ENCODE measurements at places on chromosomes 6 and 20. TPM values are rescaled to one million over a fixed set of nuclear protein-coding genes. Genes with fewer than 3 reads are reported as not detected.

DNA sequence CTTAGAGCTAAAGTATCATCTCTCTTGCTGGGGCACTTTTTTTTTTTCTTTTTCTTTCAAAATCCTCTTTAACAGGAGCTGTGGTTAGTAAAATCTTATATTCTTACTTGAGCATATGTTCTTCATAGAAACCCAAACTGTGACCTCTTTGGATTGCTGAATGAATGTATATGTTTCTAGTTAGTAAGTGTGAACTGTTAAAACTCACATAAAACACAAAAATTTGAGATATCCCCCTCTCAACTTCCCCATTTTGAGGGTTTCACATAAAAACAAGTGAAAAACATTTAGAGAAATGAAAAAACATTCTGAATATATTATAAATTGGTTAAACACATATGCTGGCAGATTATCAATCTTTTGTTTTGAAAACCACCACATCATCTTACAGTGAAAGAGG, 78.1 kb downstream of the INSM1 start:
- peaks cover 3% of the 10 kb centered on the region for H3K4me1 ChIP-seq
- no peaks in the 10 kb centered on the region for H3K27me3 ChIP-seq
- H3K27ac ChIP-seq = no peak overlapping the region
- H3K36me3 ChIP-seq = no peaks in the 10 kb centered on the region

The FOXA2 gene
- total RNA-seq = not detected

GRCh38 chr20:10733122-10733521, 59.3 kb upstream of the JAG1 start:
- H3K27ac ChIP-seq = no peak overlapping the region
- H3K36me3 ChIP-seq = no peaks in the 10 kb centered on the region
- no peaks in the 10 kb centered on the region for H3K4me1 ChIP-seq
- DNase-seq = no peak

The FHL5 gene
- 8.6 TPM for total RNA-seq

- no peaks in the 10 kb centered on the region for H3K27me3 ChIP-seq
- H3K4me1 ChIP-seq = peaks cover 20% of the 10 kb centered on the region
- H3K27ac ChIP-seq = no peak overlapping the region
Observed at GRCh38 chr6:168948002-168948401, 305.6 kb downstream of the THBS2 start.

DNA sequence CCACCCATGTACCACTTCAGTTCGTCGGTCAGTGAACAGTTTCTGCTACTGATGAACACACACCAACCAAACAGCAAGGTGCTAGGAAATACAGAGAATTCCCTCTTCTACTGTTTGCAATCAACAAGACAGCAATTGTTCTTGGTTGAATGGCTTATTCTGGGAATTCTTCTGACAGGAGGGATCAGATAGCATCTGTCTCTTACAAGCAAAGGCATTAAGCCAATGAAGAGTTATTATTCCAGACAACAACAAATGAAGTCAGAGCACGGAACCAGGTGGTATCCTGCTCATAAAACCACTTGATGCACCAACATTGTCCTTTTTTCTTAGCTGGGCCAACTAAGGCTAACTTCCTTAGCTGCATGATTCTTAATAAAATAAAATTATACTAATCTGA, 37.8 kb downstream of the PTPRK start:
- H3K27ac ChIP-seq = no peak overlapping the region
- no peak overlapping the region for H3K4me3 ChIP-seq
- H3K4me1 ChIP-seq = peaks cover 7% of the 10 kb centered on the region

- H3K27ac ChIP-seq = no peak overlapping the region
- H3K36me3 ChIP-seq = no peaks in the 10 kb centered on the region
- peaks cover 2% of the 10 kb centered on the region for H3K4me1 ChIP-seq
Observed at GRCh38 chr6:75317503-75318206, 33.1 kb upstream of the TMEM30A start.

DNA sequence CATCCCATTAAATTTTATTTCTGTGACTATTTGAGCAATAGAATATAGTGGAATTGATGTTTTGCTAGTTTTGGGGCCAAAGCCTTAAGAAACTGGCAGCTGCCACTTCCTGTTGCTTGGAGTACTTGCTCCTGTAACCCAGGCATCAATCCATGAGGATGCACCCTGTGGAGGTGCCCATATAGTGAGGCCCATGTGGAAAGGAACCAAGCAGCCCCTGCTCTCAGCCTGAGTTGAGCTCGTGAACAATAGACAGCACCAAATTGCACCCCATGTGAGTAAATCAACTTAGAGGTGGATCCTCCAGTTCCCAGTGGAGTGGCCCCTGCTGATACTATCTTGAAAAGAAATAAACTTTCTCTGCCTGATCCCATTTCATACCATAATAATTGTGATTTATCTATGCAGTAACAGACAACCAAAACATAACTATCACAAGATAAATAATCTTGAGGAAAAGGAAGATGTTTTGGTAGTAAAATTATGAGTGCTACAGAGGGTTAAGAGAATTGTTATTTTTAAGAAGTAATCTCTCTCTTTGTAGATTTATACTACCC, 481.9 kb downstream of the TBC1D32 start:
- no peaks in the 10 kb centered on the region for H3K36me3 ChIP-seq
- no peak overlapping the region for H3K27ac ChIP-seq
- no peaks in the 10 kb centered on the region for H3K4me1 ChIP-seq
- H3K4me3 ChIP-seq = no peak overlapping the region
- no peaks in the 10 kb centered on the region for H3K27me3 ChIP-seq
- no peak for DNase-seq

GRCh38 chr6:80478030-80478429, 371.6 kb downstream of the BCKDHB start:
- no peak overlapping the region for H3K27ac ChIP-seq
- H3K36me3 ChIP-seq = no peaks in the 10 kb centered on the region
- no peaks in the 10 kb centered on the region for H3K27me3 ChIP-seq

DNA sequence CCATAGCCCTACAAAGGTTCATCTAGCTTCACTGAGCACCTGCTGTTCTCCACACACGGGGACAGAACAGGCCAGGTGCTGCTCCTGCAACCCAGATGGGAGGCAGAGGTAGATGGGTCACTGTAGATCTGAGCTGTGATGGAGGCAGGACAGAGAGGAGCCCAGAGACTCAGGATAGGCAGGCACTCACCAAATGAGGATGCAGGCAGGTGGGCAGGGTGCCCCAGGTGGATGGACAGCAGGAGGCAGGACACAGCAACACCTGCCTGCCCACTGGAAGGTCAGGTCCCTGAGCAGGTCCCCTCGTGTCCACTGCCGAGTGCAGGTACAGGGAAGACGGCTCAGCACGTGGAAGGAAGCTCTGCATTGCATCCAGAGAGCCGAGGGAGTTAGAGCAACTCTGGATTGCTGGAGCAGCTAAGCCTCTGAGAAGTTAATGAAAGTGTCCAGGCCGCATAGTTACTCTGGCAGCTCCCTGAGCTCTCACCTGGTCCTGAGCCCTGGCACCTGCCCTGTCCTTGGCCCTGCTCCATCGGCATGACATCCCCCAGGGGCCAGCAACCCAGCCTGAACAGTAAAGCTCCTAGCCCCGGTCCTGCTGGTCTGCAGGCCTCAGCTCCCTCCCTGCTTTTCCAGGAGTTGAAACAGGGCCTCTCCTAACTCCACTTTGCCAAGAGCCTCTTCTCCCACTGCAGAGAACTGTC, 4.9 kb upstream of the YTHDF1 start:
- no peak overlapping the region for H3K4me3 ChIP-seq
- H3K36me3 ChIP-seq = no peaks in the 10 kb centered on the region
- DNase-seq = no peak
- H3K4me1 ChIP-seq = no peaks in the 10 kb centered on the region

The VNN1 gene
- 2.5 TPM for total RNA-seq

GRCh38 chr20:32971703-32972161, 32.5 kb downstream of the SUN5 start:
- H3K4me3 ChIP-seq = no peak overlapping the region
- H3K27ac ChIP-seq = no peak overlapping the region
- no peaks in the 10 kb centered on the region for H3K36me3 ChIP-seq
- no peaks in the 10 kb centered on the region for H3K4me1 ChIP-seq

The OXT gene
- not detected for total RNA-seq
